Amniotic stem cell (primary cell): ENCODE measurements at places on chromosomes 2 and 18.

GRCh38 chr2:164257742-164258141, 363.5 kb downstream of the GRB14 start:
- DNase-seq = no peak

- no peak for DNase-seq
Observed at GRCh38 chr18:13231151-13231550, 12.6 kb downstream of the LDLRAD4 start.

DNA sequence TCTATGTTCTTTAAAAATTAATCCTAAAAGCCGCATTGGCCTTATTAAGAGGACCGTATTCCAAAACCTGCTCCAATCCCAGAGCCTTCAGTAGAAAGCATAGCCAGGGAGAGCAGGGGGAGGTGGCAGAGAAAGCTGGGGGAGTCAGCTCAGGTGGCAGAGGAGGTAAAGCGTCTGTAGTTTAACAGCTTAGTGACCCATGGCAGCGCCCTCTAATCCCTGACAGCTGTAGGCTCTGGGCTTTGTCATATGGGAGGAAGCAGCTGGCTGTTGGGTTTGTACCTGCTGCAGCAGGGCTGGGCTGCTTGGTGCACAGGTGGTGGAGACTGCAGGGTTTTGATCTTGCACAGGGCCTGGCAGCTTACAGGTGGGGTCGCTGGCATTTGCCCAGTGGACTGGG, 50.6 kb downstream of the THNSL2 start:
- DNase-seq = no peak

- no peak for DNase-seq
Observed at GRCh38 chr2:46119453-46119852, 177.8 kb upstream of the EPAS1 start.

DNA sequence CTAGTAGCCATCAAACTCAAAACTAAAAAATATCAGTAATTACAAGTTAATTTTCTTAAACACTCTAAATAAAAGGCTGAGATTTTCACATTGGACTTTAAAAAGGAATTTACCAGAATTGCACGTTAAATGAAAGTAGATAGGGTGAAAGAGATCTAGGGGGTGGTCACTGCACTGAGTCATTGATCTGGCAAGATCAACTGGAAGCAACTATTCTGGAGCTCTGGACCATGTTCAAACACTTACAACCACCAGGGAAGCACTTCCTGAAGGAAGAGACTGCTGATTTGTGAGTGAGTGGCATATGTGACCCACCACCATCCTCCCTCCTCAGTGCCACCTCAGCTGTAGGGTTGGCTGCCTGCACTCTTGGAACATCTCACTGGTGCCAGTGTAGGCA, 111.8 kb downstream of the UGGT1 start:
- DNase-seq = no peak

DNA sequence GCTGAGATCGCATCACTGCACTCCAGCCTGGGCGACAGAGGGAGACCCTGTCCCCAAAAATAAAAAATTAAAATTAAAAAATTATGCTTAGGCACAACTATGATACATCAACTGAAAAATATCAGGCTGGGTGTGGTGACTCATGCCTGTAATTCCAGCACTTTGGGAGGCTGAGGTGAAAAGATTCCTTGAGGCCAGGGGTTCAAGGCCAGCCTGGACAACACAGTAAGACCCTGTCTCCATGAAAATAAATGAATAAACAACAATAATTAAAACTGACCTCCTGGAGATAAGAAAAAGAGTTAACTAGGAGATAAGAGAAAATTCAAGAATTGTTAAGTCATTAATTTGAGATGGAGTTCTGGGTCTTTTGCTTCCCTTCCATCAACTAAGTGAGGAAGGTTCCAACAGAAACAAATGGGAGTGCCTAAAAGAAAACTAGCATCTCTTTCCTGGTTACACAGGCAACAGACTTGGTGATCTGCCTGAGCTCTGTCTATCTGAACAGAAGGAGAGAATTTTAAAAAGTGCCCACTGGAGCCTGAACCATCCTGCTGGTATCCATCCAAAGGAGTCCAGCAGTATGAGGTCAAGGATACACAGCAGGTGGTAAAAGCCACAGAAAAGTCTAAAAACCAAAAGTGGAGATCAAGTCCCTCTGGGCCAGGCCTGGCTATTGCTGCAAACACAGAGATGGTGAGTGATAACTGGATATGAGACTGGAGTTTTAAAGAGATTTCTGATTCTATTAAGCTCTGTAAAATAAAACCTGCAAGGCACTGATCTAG, 8.8 kb downstream of the PPM1G start:
- DNase-seq = no peak

GRCh38 chr18:48800876-48801727, 149.7 kb downstream of the SMAD7 start:
- DNase-seq = no peak

DNA sequence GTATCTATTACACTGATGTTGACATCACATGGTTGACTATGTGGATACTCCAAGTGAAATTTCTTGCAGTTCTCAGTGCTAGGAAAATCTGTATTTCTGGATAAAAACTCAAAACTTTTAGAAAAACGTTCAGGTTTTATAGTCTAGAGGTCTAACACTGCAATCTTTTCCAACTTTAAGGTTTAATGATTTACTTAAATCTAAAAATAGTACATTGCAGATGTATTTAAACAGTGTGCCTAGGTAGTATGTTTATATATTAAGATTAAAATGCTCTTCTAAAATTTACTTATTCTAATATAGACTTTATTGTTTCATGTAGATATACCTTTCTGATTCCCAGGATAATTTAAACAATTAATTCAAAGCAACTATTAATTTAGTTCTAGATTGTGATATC, 98.3 kb downstream of the SH3YL1 start:
- DNase-seq = no peak

DNA sequence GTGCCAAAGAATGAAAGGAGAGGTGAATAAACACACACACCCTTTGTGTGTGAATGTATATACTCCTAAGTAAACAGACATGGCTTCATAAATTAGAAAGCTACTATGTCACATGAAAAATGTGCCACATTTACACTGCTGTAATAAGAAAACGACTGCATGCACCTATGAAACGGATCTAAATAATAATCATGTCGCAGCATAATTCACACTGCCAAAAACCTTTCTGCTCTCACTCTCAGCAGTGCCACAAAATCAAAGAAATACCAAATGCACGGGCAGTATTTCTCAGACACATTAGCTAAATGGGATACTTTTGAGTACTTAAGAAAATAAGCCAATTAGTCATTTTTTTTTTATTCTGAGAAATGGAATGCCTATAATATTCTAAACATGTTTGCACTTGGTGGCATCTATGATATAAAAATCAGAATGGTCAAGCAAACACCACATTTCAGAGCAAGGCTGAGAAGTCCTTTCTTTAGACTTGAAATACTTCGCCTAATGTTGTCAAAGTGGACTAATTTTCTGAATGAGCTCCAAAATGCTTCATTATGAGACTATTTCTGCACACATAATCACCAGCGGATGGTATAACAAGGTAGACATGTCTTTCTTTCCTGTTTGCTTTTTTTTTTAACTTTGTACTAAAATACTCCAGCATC, 6.6 kb downstream of the BCL11A start:
- DNase-seq = no peak

GRCh38 chr2:197442857-197443256, 8.0 kb upstream of the SF3B1 start:
- no peak for DNase-seq

DNA sequence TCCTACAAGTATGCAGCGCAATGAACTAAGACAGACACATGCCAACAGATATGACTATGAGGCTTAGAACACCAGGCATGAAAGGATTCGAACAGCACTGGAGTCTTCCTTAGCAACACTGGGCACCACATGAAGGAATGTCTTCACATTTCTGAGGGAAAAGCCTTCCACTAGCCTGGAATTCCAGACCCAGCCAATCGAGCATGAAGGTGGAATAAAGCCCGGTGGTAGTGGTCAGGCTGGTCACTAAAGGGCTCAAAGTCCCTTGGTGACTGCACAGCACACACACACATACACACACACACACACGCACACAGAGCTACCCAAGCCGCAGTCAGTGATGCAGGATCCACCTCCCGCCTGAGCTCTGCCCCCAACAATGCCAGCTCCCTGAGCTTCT, 19.7 kb upstream of the SFXN5 start:
- no peak for DNase-seq

DNA sequence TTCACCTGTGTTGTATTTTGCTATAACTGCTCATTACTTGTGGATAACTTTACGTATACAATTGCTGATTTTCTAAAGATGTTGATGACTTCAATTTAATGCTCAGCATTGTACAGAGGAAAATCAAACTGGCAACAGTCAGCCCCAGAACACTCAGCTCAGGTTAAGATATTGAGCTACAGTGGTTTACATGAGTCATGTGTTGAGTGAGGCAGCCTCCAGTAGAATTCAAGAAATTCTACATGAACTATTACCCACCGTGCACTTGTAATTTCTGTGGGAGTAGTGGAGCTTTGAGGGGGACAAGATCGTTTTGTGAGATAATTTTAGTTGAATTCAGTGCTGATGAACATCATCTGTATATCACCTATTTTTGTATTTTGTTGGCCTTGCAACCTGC, 292.3 kb downstream of the ALPK2 start:
- no peak for DNase-seq

GRCh38 chr2:76867854-76868253, 654.3 kb downstream of the LRRTM4 start:
- DNase-seq = no peak

GRCh38 chr18:5729983-5730699, 165.2 kb downstream of the TMEM200C start:
- DNase-seq = no peak

- DNase-seq = no peak
Observed at GRCh38 chr2:68282811-68283418, 30.6 kb upstream of the PPP3R1 start.

DNA sequence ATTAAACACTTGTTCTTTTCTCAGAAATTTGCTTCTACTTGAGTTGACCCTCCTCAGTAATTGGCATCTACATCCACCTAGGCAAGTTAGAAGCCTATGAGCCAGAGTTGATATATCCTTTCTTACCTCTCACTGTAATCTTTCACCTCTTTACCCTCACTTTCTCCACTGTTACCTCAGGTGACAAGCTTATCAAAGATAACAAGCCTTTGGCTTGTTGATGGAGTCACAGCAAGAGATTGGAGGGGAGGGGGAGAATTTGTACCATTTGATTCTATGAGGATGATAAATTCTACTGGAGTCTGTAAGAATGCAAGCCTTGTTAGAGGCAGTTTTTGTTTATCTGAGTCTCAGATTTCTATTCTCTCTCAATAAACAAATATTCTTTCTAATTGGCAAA, 171.0 kb upstream of the CAVIN2 start:
- no peak for DNase-seq

GRCh38 chr2:72154386-72154975, 6.8 kb upstream of the CYP26B1 start:
- DNase-seq = no peak

- no peak for DNase-seq
Observed at GRCh38 chr2:39573276-39573675, 92.4 kb upstream of the TMEM178A start.

GRCh38 chr18:59276047-59276446, 2.8 kb upstream of the RAX start:
- no peak for DNase-seq

- no peak for DNase-seq
Observed at GRCh38 chr18:55504808-55505207, 83.2 kb downstream of the TCF4 start.

DNA sequence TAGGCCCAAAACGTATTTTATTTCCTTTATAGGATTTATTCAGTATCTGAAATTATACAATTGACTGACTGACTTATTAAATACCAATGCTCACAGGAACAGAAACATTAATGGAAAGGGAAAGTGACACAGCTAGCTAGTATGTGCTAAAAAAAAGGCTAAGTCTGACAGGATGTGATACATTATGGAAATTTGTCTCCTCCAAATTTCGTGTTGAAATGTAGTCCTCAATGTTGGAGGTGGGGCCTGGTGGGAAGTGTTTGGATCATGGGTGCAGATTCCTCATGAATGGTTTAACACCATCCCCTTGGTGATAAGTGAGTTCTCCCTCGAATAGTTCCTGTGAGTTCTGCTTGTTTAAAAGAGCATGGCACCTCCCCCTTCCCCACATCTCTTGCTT, 70.6 kb upstream of the WDR75 start:
- DNase-seq = no peak

GRCh38 chr2:160321006-160321405, 120.9 kb upstream of the ITGB6 start:
- no peak for DNase-seq

GRCh38 chr2:162934191-162934590, 95.6 kb upstream of the KCNH7 start:
- DNase-seq = no peak

- no peak for DNase-seq
Observed at GRCh38 chr2:15730545-15731212, 139.0 kb downstream of the DDX1 start.

DNA sequence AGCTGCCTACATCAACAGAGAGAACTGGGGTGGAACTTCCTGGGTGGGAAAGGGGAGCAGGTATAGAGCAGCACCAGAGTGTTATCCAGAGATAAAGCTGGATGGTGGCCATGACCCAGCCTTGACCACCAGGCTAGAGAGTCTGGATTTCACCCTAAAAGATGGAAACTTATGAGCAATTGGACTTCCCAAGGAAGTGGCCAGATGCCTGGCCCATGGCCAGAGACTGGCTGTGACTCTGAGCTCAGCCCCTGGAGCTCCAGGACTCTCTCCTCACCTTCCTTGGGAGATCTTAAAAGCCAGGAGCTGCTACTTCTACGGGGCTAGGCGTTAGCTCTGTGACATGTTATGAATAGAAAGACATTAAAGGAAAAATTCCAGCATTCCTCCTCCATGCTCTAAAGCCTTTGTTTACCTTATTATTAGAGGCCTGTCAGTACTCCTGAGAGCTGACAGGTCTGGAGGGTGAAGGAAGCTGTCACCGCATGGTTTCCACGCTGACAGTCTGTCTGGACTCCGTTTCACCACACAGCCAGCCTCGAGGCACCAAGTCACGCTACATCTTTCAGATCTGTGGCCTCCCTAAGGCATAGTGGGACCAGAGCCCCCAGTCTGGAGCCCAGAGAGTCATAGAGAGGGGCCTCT, 260.0 kb upstream of the SIX2 start:
- DNase-seq = no peak

- no peak for DNase-seq
Observed at GRCh38 chr2:170492010-170492409, 223.1 kb upstream of the SP5 start.

DNA sequence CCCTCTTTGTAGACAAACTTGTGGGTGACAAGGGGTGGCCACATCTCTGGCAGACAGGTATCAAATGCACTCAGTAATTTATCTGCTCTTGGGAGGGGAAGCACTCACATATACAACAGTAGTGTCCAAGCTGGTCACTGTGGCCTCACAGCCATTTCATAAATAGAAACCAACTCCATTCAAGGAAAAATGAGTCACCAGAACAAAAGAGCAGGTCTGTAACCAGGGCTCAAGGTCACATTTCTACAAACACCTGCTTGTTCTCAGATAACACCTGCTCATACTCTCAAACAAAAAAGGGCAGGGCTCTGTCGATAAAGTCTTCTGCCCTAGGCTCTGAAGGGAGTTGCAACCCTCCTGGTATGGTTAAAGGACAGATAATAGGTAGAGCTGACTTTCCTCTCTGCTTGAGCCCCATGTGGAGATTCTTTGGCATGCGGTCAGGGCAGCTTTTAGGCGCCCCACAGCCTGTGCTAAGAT, 459.0 kb downstream of the BCL11A start:
- no peak for DNase-seq

GRCh38 chr18:49764032-49764431, 49.3 kb downstream of the ACAA2 start:
- no peak for DNase-seq
